ENCODE measurements at places on chromosomes 4 and X. TPM values are rescaled to one million over a fixed set of nuclear protein-coding genes. Genes with fewer than 3 reads are reported as not detected.

GPR143 gene
- 2.8 TPM for total RNA-seq

CXCL3 gene
- total RNA-seq, result 0.85 TPM

- DNase-seq, result no peak
These were observed 21.1 kb downstream of the PIGG start for GRCh38 chr4:519885-520682.

- DNase-seq, result peak; percentile 76
These were observed 605 bp downstream of the ANXA5 start for GRCh38 chr4:121696170-121696580.

WNK3 gene
- total RNA-seq, result 0.60 TPM
